Muscle of arm (tissue), 14 donors: ENCODE measurements at places on chromosomes 13 and 19.

DNA sequence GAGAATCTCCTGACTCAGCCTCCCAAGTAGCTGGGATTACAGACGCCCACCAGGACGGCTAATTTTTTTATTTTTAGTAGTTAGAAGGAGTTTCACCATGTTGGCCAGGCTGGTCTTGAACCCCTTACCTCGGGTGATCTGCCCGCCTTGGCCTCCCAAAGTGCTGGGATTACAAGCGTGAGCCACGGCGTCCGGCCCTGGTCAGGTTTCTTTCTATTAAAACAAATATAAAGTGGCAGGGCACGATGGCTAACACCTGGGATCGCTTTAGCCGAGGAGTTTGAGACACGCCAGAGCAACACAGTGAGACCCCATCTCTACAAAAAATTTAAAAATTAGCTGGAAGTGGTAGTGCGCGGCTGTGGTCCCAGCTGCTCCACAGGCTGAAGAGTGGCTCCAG is 1.5 kb upstream of the MED25 start:
- no peak for DNase-seq

GRCh38 chr19:33032218-33032781 is 32.4 kb downstream of the RHPN2 start:
- no peak for DNase-seq

DNA sequence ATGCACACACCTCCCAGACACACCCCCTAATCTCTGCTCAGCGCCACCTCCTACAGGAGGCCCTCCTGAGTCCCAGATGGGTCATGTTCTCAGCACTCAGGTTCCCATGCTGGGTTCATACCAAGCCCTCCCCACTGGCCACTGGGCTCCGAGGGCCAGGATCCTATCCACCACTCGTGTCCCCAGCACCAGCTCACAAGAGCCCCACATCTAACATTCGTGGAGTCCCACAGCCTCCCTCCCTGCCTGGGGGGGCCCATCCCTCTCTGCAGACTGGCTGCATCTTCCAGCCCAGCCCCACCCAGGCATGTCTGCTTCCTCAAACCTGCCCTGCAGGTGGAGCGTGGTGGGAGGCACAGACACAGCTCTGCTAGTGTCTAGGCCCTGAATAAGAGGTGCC is 227.4 kb downstream of the TUBA3C start:
- no peak for DNase-seq

- DNase-seq, result no peak
These were observed 3.4 kb upstream of the ZSCAN4 start for GRCh38 chr19:57665261-57665806.

DNA sequence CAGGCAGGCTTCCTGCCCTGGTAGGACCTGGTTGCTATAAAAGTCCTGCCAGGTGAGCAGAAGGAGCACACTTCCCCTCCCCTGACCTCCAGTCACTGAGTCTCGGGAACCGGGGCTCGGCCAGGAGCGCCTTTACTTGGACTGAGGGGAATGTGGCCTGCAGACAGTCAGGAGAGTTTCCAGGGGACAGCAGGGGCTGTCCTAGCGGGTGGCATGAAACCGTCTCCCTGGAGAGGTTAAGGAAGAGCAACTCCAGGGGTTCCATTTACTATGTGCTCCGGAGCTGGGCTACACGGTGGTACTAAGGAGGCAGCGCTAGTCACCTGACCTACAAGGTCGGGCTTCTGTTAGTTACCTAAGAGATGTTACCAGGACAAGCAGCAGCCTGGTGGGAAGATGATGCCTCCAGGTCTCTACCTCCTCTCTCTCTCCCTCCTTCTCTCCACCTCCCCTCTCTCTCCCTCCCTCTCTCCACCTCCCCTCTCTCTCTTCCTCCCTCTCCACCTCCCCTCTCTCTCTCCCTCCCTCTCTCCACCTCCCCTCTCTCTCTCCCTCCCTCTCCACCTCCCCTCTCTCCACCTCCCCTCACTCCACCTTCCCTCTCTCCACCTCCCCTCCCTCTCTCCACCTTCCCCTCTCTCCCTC is 4.1 kb upstream of the CNOT3 start:
- DNase-seq, result peak; percentile 45

- DNase-seq, result no peak
These were observed 6.3 kb downstream of the ARHGAP45 start for GRCh38 chr19:1073063-1073955.

DNA sequence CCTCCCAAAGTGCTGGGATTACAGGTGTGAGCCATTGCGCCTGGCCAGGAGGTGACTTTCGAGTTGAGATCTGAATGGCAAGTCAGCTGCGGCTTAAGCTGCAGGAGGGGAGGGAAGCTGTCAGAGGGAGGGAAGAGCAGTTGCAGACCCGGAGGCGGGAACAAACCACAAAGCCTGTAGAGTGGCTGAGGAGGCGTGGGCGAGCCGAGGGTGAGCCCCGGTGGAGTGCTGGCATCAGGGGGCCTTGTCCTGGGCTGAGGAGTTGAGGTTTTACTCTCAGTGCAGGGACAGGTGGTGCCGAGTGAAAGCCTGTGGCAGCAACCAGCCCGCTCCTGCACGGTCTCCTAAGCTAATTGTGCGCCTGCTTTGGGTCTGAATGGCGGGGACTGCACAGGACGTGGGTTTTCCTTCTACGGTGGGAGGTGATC is 24.2 kb downstream of the PPP1R37 start:
- DNase-seq, result no peak

- DNase-seq, result no peak
These were observed 151.6 kb downstream of the ZNF536 start for GRCh38 chr19:30523791-30524190.

GRCh38 chr13:80338781-80339562 is 2.0 kb downstream of the SPRY2 start:
- DNase-seq, result peak; percentile 73

DNA sequence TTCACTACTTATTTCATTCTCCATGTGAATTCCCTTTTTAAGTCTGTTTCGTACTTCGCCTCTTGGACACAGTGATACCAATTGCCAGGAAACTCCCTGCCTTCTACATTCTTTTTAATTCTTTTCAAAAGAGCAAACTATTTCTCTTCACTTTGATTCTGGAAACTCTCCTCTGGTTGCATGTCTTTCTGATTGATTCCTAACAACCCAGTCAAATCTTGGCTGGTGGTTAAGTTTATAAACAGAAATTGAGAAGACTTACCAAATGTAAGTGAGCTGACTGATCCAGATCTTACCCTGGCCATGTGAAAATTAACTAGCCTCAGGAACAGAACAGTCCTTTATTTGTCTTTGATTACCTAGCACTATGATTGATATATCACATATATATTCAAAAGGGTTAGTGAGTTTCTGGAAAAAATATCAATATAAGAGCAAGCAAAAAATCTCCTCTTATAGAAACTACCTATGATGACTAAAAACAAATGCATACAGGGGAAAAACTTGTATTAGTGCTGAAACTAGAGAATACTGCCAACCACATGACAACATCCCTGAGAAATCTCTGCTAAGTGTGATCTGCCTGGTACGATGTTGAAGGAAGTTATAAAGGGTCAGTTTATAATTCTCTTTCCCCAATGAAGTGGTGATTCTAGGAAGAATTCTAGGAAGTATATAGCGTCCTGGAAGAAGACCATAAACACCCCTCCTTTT is 152.6 kb upstream of the HTR2A start:
- DNase-seq, result no peak

GRCh38 chr19:1856698-1857603 is 6.4 kb downstream of the KLF16 start:
- DNase-seq, result no peak

- DNase-seq, result no peak
These were observed 69.1 kb downstream of the ARHGEF18 start for GRCh38 chr19:7417671-7418324.
